ENCODE measurements at places on chromosomes 11 and 22. TPM values are rescaled to one million over a fixed set of nuclear protein-coding genes. Genes with fewer than 3 reads are reported as not detected.

Gene KDM4D
- 4.8 TPM for total RNA-seq

Gene NAALADL1
- 21.0 TPM for total RNA-seq

Gene CBLIF
- total RNA-seq: not detected

Gene SYT9
- total RNA-seq: not detected

Gene TSSK2
- total RNA-seq: not detected

Gene NLRP6
- 1.0 TPM for total RNA-seq

Gene LINC01488
- total RNA-seq: not detected

Gene ENTHD1
- total RNA-seq: 0.59 TPM
